Astrocyte of the spinal cord (primary cell): ENCODE measurements at places on chromosomes 16 and 17.
A peak's percentile ranks its signal among the peaks of the same experiment; 100 is the strongest.

DNA sequence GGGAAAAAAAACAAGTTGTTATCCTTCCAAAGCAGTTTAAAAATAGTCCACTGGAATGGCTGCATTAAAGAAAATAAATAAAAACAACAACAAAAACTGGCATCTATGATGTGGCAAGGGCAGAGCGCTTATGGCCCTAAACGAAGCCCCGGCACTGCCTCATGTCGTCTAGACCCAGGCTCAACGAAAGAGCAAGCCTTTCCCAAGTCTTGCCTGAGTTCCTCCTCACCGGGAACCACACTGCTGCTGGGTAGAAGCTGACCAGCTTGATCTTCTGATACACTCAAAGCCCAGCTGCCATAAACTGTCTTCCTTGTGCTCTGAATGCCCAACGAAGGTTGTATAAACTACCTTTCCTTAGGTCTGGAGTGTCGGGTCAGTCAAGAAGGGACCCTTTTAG lies 37.0 kb downstream of the NDEL1 start:
- no peak for DNase-seq

DNA sequence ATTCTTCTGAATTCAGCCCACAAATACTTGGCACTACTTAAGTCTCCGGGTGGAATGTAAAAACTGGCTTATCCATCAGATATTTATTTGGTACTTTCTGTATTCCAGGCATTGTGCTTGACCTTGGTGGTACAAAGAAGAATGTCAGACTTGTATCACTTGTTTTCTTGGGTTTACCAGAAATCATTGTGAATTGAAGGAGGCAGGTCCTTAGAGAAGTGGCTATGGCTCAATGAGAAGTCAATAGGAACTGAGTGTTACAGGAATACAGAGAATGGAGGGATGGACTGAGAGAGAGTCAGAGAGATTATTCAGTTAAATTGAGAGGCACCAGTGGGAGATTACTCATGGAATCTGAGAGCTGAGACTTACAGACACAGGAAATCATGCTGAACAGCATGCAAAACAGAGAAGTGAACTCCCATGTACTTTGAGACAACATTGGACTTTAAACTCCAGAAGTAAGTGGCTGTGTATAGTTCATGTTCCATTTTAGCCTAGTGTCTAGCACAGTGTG lies 704.1 kb downstream of the CDH11 start:
- peak; percentile 85 for DNase-seq

GRCh38 chr17:40497695-40498094 lies 3.7 kb downstream of the TNS4 start:
- no peak for DNase-seq

DNA sequence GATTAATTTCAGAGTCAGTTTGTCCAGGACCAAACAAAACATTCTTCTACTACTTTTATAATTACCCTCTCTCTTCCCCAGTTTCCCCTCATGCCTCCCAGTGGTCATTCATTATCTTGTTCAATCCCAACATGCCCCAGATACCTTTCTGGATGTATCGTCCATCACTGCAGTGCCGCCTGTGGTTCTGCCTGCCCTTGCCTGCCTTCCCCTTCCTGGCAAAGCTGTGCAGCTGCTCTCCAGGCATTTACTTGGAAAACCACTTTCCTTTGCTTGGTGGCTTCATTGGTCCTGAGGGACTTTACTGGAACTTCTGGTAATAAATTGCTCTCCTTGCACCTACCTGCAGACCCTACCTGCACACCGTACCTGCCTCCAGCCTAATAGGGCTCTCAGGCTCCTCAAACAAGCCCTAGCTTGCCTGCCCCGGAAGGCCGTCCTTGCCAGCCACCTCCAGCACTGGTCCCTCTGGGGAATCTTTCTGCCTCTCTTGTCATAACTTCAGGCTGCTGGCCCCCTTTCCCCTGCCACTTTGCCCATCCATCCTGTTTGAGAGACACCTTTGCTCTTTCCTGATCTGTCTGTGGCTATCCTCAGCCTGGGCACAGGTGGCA lies 19.5 kb upstream of the MSI2 start:
- no peak for DNase-seq

GRCh38 chr16:56728027-56728426 lies 1.9 kb upstream of the NUP93 start:
- DNase-seq, result no peak

GRCh38 chr17:65920996-65921395 lies 270.9 kb downstream of the CEP112 start:
- no peak for DNase-seq

GRCh38 chr17:19719355-19720209 lies 3.2 kb upstream of the SLC47A2 start:
- DNase-seq, result no peak

DNA sequence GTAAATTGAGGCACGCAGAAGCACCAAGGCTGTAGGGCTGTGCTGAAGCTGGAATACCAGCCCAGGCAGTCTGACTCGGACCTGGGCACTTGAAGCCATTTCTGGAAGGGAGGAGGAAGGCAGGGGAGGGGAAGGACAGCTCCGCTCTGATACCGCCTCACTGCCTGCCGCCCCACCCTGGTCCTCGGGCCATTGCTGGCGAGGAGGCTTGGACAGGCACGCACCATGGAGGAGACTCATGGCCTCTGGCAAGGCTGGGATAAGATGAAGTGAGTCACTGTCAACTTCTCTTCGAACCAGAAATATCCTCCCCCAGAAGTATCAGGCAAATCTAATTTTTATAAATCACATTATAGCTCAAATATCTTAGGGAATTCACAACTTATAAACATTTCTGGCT lies 81.3 kb downstream of the SDK2 start:
- DNase-seq, result no peak

DNA sequence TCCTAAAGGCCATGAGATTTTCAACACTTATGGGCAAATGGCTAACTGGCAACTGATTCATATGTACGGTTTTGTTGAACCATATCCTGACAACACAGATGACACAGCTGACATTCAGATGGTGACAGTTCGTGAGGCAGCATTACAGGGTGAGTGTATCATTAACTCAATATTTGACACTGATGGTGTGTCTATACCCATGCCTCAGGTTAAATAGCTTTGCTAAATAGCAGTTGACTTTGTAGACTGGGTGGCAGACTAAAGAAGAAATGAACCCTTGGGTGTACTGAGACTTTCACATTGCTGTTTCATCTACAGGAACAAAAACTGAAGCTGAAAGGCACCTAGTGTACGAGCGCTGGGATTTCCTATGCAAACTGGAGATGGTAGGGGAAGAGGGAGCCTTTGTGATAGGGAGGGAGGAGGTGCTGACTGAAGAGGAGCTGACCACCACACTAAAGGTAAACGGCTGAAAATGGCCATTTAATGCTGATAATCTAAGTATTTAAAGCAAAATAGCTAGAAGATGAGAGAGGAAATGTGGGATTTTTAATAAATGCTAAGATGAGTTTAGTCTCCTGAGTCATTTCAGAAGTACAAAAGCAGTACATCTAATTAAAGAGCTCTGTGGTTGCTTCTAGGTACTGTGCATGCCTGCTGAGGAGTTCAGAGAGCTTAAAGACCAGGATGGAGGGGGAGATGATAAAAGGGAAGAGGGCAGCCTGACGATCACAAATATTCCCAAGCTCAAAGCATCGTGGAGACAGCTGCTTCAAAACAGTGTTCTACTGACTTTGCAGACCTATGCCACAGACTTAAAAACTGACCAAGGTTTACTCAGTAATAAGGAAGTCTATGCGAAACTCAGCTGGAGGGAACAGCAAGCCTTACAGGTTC lies 3.0 kb downstream of the SETD6 start:
- no peak for DNase-seq

DNA sequence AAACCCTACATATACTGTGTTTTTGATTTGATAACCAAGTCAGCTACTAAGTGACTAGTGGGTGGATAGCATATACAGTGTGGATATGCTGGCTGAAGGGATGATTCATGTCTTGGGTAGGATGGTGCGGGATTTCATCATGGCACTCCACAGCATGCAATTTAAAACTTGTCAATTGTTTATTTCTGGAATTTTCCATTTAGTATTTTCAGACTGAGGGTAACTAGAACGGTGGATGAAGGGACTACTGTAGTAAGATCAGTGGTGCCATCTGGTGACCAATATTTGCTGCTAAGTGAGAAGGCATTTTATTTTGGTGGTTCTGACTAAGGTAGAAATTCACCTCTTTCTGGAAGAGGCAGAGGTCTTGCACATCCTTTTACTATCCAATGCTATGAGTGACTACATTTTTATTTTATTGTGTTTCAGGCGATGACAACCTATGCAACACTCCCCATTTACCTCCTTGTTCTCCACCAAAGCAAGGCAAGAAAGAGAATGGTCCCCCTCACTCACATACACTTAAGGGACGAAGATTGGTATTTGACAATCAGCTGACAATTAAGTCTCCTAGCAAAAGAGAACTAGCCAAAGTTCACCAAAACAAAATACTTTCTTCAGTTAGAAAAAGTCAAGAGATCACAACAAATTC lies 3.1 kb downstream of the CDC6 start:
- peak; percentile 86 for DNase-seq

- DNase-seq, result no peak
Observed at GRCh38 chr17:46876353-46876887, 25.0 kb downstream of the WNT9B start.

DNA sequence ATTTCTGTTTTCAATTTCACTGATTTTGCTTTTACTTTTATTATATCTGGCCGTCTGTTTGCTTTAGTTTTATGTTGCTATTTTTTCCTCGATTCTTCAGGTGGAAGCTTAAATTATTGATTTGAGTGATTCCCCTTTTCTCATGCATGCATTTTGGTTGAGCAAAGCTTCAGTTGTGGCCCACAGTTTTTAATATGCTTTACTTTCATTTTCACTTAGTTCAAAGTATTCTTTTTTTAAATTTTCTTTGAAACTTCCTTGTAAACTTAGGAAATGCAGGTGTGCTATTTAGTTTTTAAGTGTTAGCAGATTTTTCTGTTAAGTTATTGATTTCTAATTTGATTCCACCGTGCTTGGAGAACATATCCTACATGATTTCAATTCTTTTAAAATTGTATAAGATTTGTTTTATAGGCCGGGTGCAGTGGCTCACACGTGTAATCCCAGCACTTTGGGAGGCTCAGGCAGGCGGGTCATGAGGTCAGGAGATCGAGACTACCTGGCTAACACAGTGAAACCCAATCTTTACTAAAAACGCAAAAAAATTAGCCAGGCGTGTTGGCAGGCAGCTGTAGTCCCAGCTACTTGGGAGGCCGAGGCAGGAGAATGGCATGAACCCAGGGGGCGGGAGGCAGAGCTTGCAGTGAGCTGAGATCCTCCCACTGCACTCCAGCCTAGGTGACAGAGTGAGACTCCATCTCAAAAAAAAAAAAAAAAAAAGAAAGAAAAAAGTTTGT lies 531.2 kb downstream of the KIF2B start:
- DNase-seq, result no peak

- DNase-seq, result no peak
Observed at GRCh38 chr16:56710181-56710737, 19.7 kb upstream of the NUP93 start.

- no peak for DNase-seq
Observed at GRCh38 chr16:87418644-87419043, 26.5 kb downstream of the MAP1LC3B start.

DNA sequence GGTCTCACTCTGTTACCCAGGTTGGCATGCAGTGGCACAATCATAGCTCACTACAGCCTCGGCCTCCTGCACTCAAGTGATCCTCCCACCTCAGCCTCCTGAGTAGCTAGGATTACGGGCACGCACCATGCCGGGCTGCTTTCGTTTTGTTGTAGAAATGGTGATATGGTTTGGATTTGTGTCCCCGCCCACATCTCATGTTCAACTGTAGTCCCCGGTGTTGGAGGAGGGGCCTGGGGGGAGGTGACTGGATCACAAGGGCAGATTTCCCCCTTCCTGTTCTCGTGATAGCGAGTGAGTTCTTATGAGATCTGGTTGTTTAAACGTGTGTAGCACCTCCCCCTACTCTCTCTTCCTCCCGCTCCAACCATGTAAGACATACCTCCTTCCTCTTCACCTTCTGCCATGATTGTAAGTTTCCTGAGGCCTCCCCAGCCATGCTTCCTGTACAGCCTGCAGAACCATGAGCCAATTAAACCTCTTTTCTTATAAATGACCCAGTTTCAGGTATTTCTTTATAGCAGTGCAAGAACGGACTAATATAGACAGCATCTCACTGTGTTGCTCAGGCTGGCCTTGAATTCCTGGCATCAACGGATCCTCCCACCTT lies 6.0 kb downstream of the PDZD9 start:
- DNase-seq, result no peak

GRCh38 chr16:11484691-11485258 lies 101.9 kb downstream of the LITAF start:
- DNase-seq, result peak; percentile 15

- no peak for DNase-seq
Observed at GRCh38 chr17:78238823-78239488, 7.5 kb downstream of the TMEM235 start.

DNA sequence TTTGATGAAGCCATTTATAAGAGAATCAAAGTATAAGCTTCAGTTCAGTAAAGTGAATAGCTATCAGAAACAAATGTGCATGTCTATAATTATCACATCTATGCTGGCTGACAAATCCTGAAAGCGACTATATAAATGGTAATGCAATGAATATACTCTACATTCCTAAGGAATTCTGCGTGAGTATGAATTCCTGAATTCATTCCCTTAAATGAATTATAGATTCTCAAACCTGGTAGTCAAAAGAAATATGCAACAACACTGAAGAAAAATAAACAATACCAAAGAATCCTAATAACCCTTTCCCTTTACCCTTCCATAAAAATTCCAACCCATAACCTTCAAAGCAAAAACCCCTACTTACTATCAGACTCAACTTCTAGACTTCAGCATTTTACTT lies 416.6 kb upstream of the PMFBP1 start:
- no peak for DNase-seq

DNA sequence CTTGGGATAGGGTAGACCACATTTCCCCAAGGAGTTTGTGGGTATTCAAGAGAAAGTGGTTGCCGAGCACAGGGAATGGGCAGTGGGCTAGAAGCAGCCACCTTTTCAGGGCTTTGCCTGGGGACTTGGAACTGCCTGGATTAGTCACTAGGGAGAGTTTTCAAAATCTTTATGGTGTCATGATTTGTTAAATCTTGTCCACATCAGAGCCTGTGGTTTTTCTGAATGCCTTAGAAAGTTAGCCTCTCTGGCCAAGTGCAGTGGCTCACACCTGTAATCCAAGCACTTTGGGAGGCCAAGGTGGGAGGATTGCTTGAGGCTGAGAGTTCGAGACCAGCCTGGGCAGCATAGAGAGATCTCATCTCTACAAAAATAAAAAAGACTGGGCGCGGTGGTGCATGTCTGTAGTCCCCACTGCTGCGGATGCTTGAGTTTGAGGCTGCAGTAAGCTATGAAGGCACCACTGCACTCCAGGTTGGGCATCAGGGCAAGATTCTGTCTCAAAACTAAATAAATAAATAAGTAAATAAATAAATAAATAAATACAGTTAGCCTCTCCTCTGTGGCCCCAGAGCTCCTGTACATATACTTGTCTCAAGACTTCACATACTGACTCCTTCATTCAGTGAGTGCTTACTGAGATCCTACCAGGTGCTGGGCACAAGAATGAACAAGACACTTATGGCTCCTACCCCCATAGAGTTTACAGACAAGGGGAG lies 76.3 kb upstream of the HNF1B start:
- DNase-seq, result no peak
